ENCODE measurements at places on chromosomes 5 and 9.

DNA sequence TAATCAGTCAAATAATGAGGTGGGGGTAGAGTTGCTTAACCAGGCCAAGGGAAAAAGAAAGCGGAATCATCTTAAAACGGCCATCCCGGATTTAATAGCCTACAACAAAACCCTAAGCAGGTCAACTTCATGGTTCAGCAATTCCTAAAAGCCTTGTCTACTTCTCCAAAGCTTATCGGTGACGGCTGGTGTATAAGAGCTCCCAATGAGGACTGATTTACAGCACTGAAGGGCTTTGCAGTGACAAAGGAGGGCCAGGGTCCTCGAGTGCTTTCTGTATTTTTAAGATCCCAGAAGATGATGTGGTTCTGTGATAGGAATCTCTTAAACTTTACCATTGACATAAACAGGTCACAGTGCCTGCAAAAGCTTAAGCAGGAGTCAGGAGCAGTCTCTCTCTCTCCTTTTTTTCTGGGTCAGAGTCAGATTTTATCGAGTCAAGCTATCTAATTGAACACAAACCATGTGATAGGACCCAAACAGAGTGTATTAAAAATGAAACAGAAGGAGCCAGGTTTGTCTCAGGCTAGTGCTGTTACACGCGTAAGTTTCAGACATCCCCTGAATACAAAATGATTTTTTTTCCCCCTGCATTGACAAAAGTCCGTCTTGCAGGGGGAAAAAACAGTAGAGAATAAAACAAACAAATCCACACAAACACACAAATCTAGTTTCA lies 663.6 kb upstream of the ZNF608 start:
- peaks cover 4% of the 10 kb centered on the region for H3K27me3 ChIP-seq
- no peak for DNase-seq
- no peaks in the 10 kb centered on the region for H3K36me3 ChIP-seq

DNA sequence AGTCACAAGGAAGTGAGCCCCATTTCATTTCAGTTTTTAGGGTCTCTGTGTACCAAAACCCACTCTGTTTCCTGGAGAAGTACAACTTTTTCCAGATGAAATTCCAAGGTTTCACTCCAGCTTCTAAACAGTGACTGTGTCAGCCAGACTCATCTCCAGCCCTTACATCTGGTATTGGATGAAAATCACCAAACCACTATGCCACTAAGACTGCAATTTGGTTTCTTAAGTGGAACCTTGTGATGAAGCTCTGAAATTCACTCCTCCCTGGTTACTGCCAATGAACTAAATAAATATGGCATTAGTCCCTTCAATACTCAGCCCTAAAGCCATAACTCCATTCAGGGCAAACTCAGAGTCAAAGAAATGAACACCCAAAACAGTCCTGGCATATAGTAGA lies 211.2 kb upstream of the DAPK1 start:
- H3K27ac ChIP-seq: no peak overlapping the region
- H3K27me3 ChIP-seq: no peaks in the 10 kb centered on the region
- H3K36me3 ChIP-seq: no peaks in the 10 kb centered on the region
- H3K4me1 ChIP-seq: peaks cover 29% of the 10 kb centered on the region
- DNase-seq: no peak

GRCh38 chr9:110308633-110309038 lies 29.0 kb downstream of the TXNDC8 start:
- no peak overlapping the region for H3K4me3 ChIP-seq
- no peaks in the 10 kb centered on the region for H3K27me3 ChIP-seq
- H3K4me1 ChIP-seq: no peaks in the 10 kb centered on the region
- H3K36me3 ChIP-seq: no peaks in the 10 kb centered on the region

GRCh38 chr9:69444021-69444420 lies 119.0 kb downstream of the ENTREP1 start:
- peaks cover 9% of the 10 kb centered on the region for H3K27me3 ChIP-seq
- no peak for DNase-seq
- no peak overlapping the region for H3K27ac ChIP-seq
- H3K4me1 ChIP-seq: no peaks in the 10 kb centered on the region
- H3K4me3 ChIP-seq: no peak overlapping the region
- no peaks in the 10 kb centered on the region for H3K36me3 ChIP-seq

GRCh38 chr5:56589481-56589860 lies 225.9 kb upstream of the MAP3K1 start:
- no peak for DNase-seq
- no peak overlapping the region for H3K4me3 ChIP-seq
- H3K4me1 ChIP-seq: peaks cover 13% of the 10 kb centered on the region
- peaks cover 4% of the 10 kb centered on the region for H3K27me3 ChIP-seq
- no peak overlapping the region for H3K27ac ChIP-seq

- no peak overlapping the region for H3K27ac ChIP-seq
- no peaks in the 10 kb centered on the region for H3K36me3 ChIP-seq
- peaks cover 9% of the 10 kb centered on the region for H3K27me3 ChIP-seq
- no peak for DNase-seq
These were observed 15.5 kb downstream of the SURF6 start for GRCh38 chr9:133320421-133320881.
